ENCODE measurements at places on chromosomes 5 and 9.
A peak's percentile ranks its signal among the peaks of the same experiment; 100 is the strongest.

GRCh38 chr5:72252574-72253155 is 67.4 kb downstream of the MRPS27 start:
- no peak for DNase-seq

GRCh38 chr9:94498801-94499453 is 56.0 kb upstream of the PCAT7 start:
- DNase-seq, result no peak

DNA sequence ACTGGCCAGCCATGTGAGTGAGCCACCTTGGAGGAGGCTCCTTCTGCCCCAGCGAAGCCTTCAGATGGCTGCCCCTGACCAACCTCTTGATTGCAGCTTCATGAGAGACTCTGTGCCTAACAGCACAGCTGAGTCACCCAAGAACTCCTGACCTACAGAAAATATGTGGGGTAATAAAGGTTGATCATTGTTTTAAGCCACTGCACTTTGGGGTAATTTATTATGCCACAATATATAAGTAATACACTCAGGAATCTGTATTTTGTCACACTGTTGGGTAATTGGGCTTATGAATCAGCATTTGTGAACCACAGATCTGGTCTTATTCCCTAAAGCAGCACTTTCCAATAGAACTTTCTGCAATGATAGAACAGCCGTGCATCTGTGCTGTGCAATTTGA is 24.4 kb upstream of the VDAC1 start:
- DNase-seq, result no peak

DNA sequence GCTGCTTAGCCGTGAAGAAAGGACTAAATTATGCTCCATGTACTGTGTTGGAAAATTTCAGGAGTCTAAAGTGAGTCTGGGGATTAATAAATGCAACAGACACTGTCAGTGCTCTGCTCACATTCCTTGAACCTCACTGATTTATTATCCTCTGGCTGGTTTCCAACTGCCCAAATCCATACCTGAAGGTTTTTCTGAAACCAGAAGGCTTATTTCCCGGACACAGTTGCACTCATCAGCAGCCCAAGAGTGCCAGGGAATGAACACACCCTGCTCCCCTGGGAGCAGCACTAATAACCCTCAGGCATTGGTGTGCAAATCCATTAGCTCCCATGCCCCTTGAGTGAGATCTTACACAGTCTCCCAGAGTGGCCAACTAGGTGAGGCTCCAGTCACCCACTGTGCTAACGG is 38.7 kb downstream of the F2R start:
- DNase-seq, result no peak

DNA sequence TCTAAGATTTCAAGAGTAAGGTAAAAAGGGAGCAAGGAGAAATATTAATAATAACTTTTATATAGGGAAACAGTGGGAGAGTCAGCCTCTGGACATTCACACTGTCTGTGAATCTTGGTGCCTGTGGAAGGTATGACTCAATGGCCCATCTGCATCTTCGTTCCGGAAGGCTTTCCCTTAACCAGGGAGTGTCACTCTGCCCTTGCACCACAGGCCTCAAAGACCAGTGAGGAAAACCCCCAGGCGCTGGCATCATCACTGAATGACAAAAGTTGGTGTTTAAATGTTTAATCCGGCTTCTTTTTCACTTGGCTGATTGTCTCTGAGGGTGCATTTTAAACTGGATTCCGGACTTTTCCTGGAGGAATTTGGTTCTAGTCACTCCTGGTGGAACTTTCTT is 522.4 kb upstream of the TLE4 start:
- DNase-seq, result no peak

GRCh38 chr9:84781931-84782866 is 112.7 kb downstream of the NTRK2 start:
- no peak for DNase-seq

- peak; percentile 14 for DNase-seq
These were observed 12.1 kb downstream of the PDCL start for GRCh38 chr9:122816163-122816867.

GRCh38 chr5:67426961-67427849 is 230.6 kb upstream of the CD180 start:
- no peak for DNase-seq

GRCh38 chr5:50328193-50328729 is 112.8 kb downstream of the EMB start:
- no peak for DNase-seq

DNA sequence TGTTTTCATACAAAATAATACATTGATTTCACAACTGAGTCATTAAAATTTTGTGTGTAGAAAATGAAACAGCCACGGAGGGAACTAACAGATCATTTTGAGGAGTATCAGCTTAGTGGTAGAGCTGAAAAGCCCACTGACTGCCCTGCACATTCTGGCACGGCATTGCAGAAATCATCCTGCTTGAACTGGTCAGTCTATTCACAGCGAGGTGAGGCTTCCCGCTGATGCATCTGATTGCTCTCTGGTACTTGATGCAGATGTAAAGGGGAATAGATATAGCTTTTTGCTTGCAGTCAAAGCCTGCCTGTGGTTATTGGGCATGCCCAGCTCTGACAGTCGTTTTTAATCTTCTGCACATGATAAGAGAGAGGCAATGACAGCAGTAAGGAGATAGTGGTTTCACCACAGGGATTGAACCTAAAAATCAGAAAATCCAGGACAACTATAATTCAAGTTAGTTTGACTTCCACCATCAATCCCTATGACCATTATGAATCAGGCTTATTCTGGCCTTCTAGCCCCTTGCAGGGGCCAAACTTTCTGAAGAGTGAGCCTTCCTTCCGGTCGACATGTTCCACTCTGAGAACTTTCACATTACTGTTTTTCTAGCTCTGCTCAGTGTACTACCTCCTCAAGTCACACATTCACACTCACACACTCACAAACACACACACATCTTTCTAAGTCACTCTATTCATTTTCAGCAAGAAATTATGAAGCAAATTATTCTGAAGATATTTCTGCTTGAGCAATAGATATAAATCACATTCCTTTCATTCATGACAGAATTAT is 782.8 kb upstream of the NUDT12 start:
- DNase-seq, result no peak

- DNase-seq, result no peak
These were observed 74.3 kb downstream of the COL23A1 start for GRCh38 chr5:178515776-178516503.

DNA sequence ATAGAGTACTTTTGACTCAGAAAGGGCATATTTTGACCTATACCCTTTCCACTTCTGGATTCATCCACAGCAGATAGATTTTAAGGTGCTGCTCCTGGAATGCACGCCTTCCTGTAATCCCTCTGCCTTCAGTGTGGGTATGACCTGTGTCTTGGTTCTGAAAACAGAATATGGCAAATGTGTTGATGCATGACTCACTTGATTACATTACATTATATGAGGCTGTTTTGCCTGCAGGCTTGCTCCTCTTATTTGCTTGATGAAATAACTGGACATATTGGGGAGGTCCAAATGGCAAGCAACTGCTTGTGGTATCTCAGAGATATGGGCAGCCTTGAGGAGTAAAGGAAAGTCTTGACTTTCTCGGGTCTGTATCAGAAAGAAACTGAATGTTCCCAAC is 468.6 kb downstream of the CDH18 start:
- DNase-seq, result no peak

DNA sequence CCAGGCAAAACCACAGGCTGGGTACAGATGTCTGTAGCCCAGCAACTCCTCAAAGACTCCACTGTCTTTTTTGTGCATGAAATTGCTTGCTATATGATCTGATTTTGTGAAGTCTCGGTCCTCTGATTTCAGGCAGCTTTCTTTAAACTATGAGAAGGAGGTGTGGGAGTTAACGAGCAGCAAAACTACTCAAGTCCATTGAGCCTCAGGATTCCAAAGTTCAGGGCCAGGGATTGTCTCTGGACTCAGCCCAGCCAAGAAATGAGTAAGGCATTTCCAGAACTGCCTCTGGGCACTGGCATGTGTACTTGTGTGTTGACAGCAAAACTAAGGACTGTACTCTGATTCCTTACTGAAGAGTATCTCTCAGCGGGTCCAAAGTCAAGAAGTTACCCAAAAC is 53.4 kb upstream of the GLIS3 start:
- DNase-seq, result no peak

GRCh38 chr9:12884736-12885395 is 110.0 kb downstream of the LURAP1L start:
- no peak for DNase-seq

DNA sequence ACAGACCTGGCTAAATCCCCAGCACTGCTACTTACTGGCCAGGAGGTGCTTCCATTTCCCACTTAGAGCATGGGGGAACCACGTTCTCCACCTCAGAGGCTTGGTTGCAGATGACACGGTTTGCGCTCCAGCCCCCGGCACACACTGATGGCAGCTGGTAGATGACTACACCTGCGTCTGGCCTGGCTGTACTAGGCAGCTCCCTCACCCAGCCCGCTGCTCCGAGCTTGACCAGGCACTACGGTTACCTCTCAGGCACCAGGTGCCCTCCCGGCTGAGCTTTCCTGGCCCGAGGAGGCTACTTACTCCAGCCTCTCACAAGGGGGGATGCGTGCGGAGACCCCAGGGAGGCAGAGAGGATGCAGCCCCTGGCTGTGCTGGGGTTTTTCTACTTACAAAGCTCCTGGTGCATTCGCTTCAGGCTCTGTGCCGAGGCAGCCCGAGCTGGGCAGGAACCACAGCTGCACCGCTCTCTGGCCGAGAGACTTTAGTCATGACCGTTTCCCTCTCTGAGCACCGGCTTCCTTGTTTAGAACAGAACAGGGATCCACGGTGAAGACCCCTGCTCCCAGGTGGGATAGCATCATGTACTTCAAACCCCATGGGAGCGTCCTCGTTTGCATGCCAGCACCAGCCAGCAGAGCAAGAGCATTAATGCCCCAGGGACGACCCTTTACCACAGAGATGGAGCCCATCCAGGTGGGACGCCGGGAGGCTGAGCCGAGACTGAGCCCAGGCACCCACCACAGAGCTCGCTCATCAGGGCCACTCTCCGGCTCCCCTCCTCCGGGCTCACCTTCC is 7.6 kb upstream of the GBGT1 start:
- DNase-seq, result no peak

- DNase-seq, result no peak
These were observed 36.0 kb downstream of the HMGXB3 start for GRCh38 chr5:150036513-150036912.

- DNase-seq, result no peak
These were observed 159.4 kb downstream of the MYO10 start for GRCh38 chr5:16776611-16777251.

- DNase-seq, result no peak
These were observed 200.2 kb downstream of the SEMA6A start for GRCh38 chr5:116374434-116374852.

DNA sequence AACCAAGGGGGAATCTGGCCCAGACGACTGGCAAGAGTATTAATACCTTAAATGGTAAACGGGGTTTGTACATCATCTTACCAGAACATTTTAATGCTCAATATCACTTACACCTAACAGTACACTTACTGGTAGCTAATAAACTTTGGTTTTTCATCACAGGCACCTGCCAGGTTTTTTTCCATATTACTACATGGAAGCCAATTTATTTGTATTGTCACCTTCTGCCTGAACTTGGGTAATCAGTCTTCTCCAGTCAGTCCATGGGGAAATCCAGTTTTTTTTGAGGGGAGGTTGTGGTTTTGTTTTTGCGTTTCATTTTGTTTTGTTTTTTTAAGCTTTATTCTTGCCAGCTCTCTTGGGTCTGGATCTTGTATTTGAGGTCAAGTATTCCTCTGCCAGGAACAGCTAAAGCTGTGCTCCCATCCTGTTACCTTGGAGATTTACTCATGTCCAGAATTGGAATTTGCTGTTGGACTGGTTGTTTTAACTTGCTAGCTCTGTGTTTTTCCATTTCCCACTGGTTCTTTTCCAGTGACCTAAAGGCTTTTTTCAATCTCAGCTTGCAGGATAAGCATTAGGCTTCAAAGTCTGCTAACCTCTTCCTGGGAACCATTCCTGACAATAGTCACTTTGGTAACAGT is 11.1 kb upstream of the NADK2 start:
- no peak for DNase-seq

DNA sequence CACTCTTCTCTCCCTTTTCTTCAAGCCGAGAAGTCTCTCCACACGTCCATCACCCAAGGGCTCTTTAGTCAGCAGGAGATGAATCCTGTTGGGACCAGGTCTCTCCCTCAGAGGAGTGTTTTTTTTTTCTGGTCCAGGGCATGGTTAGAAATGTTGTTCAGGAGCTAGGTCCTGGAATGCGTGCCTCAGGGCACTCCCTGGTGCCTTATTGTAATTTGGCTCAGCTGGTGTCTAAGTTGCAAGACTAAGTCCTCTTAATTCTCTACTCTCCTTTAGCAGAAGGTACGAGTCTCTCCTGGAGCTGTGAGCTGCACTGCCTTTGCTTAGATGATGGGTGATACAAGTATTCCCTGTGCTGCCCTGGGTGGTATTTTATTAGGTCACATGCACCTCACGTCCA is 111.9 kb downstream of the CNTLN start:
- no peak for DNase-seq

DNA sequence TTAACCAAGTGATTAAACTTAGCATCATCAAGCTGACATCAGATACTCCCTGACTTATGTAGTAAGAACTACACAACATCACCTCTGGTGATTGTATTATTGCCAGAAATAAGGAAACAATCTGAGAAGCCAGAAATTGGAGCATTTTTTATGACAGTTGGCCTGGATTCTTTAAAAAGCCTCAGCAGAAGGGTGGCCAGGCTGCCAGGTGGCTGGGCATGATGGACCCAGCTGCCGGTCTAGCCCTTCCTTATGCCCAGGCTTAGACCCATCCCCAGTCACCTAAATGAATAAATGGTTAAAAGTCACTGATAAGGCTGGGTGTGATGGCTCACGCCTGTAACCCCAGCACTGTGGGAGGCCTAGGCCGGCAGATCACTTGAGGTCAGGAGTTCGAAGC is 12.8 kb downstream of the OR1K1 start:
- no peak for DNase-seq

GRCh38 chr5:76445063-76445462 is 42.0 kb downstream of the IQGAP2 start:
- DNase-seq, result no peak

DNA sequence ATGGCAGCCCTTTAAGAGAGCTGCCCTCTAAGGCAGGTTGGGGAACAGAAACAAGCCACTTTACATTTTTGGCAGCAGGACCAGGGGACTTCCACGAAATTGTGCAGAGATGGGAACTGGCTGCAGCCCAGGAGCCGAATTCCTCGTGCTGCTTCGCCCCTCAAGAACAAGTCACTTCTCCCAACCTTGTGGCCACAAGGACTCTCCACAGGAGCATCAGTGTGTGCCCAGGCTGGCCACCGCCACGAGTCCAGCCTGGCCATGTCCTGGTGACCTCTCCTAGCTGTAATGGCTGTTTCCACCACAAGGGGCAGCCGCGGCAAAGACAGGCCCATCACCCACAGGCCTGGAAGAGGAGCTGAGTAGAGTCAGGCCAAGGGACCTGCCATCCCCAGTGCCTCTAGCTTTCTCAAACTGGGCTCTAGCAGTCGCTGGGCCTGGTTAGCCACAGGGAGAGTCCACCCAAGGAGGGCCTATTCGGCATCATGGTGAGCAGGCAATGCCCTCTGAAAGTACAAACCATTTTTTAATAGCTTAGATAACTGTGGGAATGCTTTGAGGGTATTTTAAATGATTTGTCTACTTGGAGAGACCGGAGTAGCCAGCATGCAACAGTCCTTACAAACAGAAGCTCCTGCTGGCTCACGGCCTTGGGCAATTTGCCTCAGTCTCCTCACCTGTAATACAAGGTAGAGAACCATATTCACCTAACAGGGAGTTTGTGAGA is 129.0 kb downstream of the COL23A1 start:
- DNase-seq, result no peak

Measured in mesothelial cell of epicardium (in vitro differentiated cells).